NCI-H1417 treated with DMSO at 0.1 percent for 48 hours (cell line): ENCODE measurements at places on chromosomes 11 and 22.

DNA sequence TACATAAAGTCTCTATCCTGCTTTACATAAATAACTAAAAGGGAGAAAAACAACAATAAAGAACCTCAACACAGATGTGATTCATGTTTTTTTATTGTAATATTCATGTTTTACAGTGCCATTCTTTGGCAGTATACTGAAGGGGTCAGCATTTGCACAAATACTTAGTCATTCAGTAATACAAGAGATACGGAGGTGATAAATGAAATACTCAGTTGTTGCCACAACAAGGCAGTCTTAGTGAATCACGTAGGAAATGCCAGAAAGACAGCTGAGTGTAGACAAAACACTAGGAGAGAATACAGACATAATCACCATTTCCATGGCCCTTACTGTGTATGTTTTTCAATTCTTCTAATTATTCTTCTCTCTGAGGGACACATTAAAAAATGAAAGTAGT, 910.4 kb downstream of the METTL15 start:
- no peak for DNase-seq

DNA sequence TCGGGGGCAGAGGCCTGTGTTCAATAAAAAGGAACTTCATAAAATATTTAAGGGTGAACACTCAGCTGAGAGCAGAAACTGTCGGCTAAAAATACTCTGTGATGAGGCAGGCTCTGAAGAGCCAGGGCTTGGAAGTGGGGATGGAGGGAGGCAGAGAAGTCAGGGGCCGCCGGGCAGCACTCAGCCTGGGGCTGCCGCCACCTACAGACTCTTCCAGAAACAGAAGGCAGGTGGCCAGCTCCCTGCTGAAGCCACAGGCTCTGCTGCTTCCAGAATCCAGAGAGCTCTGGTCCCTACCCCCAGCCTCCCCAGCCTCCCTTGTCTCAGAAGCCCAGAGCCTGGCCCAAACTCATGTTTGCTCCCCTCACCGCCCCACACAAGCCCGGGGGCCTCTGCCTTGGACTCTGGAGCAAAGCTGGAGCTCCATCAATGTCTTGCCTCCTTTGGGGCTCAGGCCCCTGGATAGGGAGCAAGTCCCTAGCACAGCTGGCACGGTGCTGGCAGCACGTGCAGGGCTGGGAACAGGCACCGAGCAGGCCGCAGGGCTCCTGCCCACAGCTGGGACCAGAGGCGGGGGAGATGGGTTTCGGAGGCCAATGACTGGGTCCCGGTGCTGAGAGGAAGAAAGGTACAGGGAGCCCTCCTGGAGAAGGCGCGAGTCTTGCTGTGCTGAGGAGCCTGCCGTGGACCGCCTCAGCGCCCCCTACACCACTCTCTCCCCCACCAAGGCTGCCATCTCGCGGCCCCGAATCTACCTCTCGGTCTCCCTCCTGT, 8.2 kb downstream of the LRFN4 start:
- peak; percentile 6 for DNase-seq

DNA sequence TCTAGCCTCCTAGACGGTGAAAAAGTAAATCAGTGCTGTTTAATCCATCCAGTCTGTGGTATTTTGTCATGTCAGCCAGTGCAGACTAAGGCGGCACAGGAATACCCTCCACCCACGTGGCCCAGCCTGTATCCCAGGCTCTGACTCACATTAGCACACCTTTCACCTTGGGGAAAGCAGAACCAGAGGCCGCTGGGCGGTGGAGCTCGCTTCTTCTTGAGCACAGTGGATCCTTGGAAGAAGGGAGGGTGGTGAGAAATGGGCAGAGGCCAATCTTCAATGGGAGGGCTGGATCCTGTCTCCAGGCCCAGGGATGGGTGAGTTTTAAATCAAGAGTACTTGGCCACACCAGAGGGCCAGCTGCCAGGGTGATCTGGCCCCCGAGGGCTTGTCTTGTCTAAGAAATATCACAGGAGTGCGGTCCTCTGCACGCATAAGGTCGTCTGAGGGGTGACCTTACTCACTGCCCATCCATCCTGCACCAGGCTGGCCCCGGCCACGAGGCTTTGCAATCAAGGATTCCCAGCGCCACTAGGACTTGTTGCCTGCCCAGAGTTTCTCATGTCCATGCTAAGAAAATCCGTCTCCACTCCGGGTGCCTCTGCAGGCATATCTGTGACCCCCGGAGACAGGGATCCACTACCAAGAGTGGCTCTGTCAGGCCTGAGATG, 658.5 kb downstream of the BRD1 start:
- no peak for DNase-seq

- DNase-seq: no peak
Measured at GRCh38 chr11:64040684-64041322, 5.1 kb downstream of the FLRT1 start.
